ENCODE measurements at places on chromosomes 13 and 19. TPM values are rescaled to one million over a fixed set of nuclear protein-coding genes. Genes with fewer than 3 reads are reported as not detected.

The CEACAM19 gene
- 4.9 TPM for polyA plus RNA-seq

The ZNF549 gene
- polyA plus RNA-seq, result 4.6 TPM

The PLPPR2 gene
- polyA plus RNA-seq, result 41.5 TPM

The C5AR1 gene
- polyA plus RNA-seq, result 19.0 TPM

The C3 gene
- polyA plus RNA-seq, result 1,354 TPM

GRCh38 chr13:59318320-59318930, 845.3 kb downstream of the DIAPH3 start:
- peak; percentile 73 for DNase-seq

DNA sequence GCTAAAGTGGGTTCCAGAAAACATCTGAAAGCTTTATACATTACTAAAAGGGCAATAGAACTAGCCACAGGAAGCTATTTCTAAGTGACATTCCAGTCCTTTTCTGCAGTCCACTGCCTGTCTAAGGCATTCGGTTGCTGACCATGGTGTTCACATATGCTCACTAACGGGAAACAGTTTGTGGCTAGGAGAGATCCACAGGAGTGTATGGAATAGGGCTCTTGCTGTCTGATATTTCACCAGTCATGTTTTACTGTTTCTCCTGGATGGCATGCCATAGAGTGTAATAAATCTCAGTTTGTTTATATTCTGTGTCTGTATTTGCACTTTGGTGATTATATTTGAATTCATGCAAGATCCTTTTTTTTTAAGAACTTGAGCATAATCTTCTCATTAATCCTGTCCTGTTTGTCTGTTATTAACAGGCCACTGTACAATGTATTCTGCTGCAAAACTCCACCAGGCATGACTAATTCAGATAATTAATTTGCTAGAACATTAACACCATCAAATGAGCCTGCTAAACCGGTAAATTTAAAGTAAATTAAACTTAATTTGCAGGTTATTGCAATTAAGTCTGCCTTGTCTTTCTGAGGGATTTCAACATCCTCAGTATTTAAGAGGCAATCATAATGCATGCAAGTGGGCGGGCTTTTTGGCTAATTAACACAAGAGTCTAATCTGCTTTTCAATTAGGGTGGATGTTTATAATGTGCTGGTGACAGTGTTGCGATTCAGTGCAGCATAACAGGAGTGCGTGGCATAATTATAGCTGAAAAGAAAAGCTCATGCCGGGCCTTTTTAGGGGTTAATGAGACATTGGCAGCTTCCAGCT, 201.3 kb downstream of the POU4F1 start:
- DNase-seq, result no peak

GRCh38 chr13:39038569-39039030, 344 bp downstream of the NHLRC3 start:
- DNase-seq, result no peak

DNA sequence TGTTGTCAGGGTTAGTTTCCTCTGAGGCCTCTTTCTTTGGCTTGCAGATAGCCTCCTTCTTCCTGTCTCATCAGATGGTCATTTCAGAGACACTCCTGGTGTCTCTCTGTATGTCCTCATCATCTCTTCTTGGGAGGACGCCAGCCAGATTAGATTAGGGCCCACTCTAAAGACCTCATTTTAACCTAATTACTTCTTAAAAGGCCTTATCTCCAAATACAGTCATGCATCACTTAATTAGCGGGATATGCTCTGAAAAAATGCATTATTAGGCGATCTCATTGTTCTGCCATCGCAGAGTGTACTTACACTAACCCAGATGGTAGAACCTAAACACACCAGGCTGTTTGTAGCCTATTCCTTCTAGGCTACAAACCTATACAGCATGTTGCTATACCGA, 89.0 kb downstream of the CDK8 start:
- DNase-seq, result peak; percentile 18

GRCh38 chr13:50631041-50631440, 212.5 kb downstream of the DLEU7 start:
- no peak for DNase-seq

GRCh38 chr19:32421589-32422361, 16.2 kb downstream of the DPY19L3 start:
- no peak for DNase-seq

DNA sequence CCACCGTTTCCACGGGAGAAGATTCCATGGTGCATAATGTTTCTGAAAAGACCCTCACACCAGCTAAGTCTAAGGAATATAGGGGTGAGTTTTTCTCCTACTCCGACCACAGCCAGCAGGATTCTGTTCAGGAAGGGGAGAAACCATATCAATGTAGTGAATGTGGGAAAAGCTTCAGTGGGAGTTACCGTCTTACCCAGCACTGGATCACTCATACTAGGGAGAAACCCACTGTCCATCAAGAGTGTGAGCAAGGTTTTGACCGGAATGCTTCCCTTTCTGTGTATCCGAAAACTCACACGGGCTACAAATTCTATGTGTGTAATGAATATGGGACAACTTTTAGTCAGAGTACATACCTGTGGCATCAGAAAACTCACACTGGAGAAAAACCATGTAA, 19.1 kb downstream of the ZNF473 start:
- no peak for DNase-seq
